HS-27A (cell line): ENCODE measurements at places on chromosomes 4 and X.

DNA sequence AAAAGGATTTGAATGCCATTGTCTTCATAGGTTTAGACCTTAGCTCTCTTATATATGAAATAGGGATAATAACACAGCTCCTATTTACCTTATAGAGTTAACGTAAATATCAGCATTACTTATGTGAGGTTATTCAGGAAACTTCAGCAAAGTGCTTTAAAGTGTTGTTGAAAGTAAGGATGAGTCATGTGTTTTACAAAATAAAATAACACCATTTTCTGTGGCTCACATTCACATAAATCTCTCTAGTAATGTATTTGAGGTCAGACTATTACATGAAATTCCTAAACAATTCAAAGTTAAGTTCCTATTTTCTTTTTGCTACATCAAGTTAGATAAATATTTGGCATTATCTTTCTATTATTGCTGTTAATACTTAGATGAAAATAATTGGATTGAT is 2.9 kb downstream of the GNRHR start:
- DNase-seq: no peak

DNA sequence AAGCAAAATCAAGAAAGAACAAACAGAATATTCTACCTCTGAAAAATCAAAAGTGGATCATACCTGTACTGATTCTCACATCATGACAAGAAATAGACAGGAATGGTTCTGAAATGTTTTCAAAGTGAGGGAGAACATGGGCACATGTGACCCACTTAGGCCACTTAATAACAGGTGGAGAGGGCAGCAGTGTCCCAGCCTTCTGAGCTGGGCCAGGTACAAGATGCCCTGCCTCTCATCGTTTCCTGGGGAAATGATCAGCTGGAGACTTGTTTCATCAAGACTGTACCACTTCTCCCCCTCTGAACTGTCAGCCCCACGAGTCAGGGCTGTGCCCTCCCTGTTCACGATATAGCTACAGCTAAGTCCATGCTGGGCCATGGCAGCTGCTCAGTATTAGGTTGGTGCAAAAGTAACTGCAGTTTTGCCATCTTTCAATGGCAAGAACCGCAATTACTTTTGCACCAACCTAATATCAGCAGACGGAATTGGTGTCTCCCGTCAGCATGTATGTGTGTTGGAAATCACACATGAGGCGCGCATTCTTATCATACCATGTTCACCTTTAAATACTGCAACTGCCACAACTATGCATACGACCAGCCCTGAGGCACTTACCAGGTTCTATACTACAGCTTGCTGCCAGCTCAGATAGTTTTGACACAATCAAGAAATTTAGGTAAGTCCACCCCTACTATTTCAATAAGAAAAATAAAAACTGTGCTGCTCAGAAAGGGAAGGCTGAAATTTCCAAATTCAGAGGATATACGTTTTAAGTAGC is 71.4 kb downstream of the GATB start:
- DNase-seq: no peak

GRCh38 chr4:46656071-46656470 is 253.0 kb downstream of the COX7B2 start:
- no peak for DNase-seq

DNA sequence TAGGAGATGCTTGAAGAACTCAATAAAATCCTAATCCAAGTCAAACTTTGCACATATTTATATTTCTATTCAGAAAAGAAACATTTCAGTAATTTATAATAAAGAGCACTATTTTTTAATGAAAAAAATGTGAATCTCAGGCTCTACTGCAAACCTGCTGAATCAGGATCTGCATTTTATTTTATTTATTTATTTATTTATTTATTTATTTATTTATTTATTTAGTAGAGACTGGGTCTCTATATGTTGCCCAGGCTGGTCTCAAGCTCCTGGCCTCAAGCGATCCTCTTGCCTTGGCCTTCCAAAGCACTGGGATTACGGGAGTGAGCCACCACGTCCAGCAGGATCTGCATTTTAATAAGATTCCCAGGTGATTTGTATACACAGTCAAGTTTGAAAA is 16.0 kb downstream of the SUPT20HL1 start:
- DNase-seq: no peak

DNA sequence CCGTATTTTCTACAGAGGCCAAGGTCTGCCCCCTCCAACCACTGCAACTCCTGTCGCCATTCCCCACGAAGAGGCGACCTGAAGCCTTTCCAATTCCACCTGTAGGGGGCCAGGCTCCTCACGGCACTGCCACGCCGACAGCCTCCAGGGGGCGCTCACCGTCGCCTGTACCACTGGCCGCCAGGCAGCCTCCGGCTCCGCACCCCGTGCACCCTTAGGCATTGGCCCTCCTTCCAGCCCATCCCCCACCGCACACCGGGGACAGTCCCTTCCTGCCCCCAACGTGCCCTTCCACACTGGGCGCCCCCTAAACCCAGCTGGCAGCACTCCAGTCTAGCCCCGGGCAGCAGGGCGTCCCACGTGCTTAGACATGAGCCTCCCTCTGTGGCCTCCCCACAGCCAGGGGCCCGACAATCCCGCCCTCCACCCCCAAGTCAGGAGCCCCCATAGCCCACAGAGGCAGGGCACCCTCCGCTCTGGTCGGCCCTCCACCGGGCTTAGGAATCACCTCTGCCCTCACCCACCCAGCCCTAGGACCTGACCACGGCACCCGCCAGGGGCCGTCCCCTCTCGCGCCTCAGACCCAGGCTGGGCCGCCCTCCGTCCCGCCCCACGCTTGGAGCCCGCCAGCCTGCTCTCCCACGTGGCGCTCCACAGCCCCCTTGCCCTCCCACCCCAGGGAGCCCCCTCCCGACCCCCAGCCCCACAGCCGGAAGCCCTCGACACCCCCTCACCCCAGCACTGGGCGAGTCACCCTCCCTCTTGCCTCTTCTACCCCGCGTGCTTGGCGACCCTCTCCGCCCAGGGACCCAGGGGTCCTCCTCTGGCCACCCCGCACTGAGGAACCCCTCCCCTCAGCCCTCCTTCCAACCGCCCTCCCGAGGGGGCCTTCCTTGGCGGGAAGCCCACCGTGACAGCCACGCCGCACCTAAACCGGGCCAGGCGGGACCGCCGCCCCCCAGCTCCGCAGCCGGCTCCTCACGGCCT is 711 bp downstream of the PNMA6E start:
- no peak for DNase-seq

DNA sequence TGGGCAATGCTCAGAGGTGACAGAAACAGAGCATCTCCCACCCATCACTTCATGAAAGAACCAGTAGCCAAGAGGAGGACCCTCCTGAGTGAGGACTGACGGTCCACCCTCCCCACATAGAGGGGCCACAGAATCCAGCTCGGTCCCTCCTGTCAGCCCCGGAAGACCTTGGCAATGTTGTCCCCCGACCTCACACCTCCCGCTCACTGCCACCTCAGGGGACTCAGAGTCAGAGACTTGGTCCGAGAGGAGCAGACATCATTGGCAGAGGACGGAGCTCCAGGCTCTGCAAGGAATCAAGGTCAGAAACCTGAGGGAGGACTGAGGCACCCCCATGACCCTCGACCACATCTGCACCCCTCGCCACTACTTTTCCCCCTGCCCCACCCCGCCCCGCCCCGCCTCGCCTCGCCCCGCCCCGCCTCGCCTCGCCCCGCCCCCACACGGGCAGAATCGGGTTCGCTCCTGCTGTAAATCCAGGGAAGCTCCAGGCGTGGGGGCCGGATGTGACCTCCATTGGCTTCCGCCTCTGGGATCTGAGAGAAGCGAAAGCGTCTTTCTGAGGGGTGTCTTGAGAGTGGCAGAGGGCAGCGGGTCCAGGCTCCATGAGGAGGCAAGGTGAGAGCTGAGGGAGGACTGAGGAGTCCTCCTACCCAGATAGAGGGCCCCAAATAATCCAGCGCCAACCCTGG is at the start of gene MAGEA11:
TSS of gene MAGEA11 (plus strand) at position 516 of the 692 bp plus-strand sequence. CDS start 1,100 bp downstream, outside the sequence.
- no peak for DNase-seq

DNA sequence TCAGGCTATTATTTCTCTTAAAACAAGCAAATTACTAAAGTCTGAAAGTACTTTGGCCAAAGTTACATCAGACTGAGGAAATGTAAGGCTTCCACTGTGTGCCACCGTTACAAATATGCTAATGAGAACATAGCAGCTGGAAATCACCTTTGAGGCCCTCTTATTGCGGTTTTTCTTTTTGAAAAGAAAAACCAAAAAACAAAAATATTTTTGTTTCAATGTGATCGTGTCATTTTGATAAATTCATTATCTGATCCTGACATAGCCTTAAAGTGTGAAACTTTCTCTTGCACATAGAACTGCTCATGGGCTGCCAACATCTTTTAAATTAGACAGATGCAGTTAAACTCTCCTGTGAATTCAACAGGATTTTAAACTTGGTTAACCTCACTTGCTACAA is 2.8 kb upstream of the TIFA start:
- DNase-seq: no peak

DNA sequence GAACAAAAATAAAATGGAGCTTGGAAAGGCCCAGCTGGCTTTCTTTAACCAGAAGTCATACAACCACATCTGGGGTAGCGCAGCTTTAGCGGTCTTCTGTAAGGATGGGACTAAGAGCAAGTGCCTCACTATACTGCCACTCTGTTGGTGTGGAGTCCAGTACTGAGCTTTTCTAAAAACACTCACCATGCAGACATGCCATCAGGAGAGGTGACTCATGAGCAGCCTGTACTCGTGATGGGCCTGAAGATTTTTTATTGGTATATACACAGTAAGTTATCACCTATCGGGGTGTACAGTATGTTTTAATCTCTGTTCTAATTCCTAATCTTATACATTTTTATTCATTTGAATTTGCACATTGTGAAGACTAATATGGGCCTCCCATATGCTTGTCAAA is 9.6 kb downstream of the PPP3CA start:
- DNase-seq: no peak

- no peak for DNase-seq
These were observed 163.9 kb upstream of the KIT start for GRCh38 chr4:54493862-54494261.

DNA sequence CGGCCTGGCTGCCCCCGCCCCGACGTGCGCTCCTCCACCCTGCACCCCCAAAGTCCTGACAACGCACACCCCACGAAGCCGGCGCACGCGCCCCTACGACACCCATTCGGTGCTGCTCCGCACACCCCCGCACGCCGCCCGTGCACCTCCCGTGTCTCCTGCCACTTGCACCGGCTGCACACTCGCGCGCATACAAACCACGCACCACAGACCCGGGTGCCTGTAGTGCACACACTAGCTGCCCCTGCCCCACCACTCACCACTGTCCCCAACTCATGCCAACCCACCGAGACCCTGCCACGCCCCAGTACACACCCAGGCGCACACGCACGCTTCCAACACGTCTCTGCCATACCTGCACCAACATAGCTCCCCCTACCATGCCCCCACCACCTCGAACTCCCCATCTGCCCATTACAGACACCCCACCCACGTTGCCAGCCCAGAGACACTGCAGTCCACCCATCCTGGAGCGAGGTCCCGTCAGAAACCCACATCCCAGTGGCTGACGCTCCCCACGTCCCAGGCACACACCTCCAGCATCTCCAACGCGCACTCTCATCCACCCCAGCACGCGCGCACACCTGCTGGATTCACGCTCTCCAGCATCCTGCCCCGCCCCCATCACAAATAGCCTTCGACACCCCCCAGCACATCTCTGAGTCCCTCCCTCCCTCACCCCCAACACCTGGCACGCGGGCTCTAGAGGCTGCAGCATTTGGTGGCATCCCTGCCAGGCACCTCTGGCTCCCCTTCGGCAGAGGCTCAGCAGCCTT is 4.2 kb upstream of the DUSP9 start:
- DNase-seq: no peak

DNA sequence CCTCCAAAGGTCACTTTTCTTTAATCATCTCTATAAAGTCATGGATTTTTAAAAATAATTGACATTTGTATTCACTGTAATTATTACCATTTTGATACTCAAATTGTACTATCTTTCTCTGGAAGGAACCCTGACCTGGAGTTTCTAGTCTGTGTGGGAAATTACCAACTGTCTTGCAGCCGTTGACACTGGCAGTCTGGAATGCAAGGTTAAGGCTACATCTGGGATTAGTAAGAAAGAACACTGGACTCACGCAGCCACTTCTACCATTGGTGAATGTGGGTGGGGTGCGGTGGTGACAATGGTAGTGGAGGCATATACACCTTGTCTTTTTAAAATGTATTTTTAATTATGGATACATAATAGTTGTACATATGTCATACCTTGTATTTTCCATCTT is 40.9 kb downstream of the EGF start:
- no peak for DNase-seq

GRCh38 chrX:101551380-101551767 is 1.0 kb downstream of the ARMCX1 start:
- no peak for DNase-seq

GRCh38 chrX:154815274-154815818 is 10.1 kb upstream of the MPP1 start:
- DNase-seq: no peak

DNA sequence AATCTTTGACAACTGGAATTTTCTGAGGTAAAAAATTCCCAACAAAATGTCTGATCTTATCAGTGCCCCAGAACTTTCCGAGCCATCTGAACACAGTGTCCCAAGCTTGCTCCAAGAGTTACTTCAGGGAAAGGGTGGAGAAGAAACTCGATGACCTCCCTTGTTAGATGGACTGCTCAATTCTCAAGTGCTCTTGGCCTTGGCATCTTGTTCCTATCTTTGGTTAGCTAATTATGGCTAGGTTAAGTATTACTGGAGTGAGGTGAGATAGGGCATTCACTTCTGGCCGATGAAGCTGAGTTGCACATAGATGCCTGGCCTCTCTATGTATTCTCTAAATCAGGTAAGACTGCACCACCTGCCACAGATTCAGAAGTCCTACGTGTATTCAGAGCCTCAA is 9.1 kb upstream of the S100G start:
- no peak for DNase-seq

- no peak for DNase-seq
These were observed 27.6 kb upstream of the ZNF280C start for GRCh38 chrX:130296297-130296678.

DNA sequence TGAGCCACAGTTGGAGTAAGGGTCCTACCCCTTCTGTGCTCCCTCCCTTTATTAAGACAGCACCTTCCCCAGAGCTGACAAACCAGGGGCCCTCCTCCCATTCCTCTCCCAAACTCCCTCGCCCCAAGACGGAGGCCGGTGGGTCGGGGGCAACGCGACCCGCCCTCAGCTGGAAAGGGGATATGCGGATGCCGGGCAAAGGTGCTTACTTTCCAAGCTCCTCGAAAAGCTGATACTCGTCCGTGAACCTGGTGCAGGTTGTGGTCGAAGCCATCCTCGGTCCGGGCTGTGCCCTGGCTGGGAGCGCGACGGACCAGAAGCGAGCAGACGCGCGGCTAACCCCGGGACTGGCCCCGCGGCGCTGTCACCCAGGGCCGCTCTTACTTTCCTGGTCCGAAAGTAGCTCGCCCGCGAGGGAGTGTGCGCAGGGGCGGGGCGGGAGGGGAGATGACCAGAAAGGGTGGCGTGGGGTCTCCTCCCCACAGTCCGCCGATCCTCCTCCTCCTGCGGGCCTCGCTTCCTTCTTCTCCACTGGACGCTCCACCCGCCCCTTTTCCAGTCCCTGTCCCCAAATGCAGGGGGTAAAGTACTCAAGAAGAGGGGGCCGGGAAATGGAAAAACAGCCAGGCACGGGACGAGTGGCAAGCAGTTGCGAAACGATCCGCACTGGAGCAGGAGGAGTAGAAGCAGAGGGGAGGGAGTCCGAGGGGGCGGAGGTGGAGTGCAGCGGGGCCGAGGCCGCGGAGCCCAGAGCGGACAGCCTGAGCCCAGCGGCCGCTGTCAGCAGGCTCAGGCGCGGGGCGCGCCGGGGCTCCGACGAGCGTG is 531 bp downstream of the CAMK2D start:
- no peak for DNase-seq

GRCh38 chrX:150363561-150364346 is 637 bp downstream of the MAMLD1 start:
- no peak for DNase-seq
